ENCODE measurements at places on chromosomes 12 and 14. TPM values are rescaled to one million over a fixed set of nuclear protein-coding genes. Genes with fewer than 3 reads are reported as not detected.

GRCh38 chr14:50578433-50578832 is 18.5 kb downstream of the ATL1 start:
- DNase-seq = no peak

- DNase-seq = no peak
These were observed 1.8 kb downstream of the INHBE start for GRCh38 chr12:57456737-57457490.

DNA sequence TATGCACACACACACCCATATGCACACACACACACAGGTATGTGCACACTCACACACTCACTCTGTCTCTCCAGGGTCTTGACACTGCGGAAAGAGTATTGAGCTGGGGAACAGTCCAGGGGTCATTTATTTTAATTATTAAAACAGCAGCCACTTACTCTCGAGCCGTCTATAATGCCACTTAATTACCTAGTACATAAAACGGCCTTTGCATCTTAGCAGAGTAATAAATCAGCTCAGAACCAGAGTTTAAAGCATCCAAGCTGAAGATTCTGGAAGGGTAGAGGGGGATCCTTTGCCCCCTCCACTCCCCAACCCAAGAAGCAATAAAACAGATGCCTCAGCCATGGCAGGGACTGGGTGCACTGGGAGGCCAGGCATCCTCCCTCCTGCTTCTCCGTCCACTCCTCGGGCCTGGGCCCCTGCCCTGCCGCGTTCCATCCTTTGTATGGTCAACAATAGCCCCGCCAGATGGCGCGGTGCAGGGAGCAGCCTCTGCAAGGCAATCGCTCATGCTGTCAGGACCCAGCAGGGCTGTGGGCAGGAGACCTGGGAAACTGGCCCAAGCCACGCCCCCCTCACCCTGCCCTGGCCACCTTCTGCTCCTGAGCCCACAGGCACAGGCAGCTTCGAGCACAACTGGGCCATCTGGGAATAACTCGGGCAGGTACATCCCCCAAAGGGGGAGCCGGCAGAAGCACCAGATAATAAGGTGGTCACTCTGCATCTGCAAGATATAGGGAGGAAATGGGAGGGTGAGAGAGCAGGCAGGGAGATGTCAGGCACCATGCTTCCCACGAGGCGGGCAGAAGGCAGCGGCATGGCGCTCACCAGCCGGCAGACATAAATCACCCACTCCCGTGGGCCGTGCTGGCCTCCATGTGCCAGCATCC is 40.9 kb downstream of the CCDC85C start:
- DNase-seq = peak; percentile 91

GRCh38 chr14:51242545-51243490 is 2.8 kb downstream of the TMX1 start:
- no peak for DNase-seq

GRCh38 chr14:89810101-89810500 is 144.4 kb downstream of the EFCAB11 start:
- no peak for DNase-seq

The PARPBP gene
- 1.1 TPM for polyA plus RNA-seq

GRCh38 chr12:96769400-96769799 is 137.7 kb upstream of the NEDD1 start:
- DNase-seq = no peak

DNA sequence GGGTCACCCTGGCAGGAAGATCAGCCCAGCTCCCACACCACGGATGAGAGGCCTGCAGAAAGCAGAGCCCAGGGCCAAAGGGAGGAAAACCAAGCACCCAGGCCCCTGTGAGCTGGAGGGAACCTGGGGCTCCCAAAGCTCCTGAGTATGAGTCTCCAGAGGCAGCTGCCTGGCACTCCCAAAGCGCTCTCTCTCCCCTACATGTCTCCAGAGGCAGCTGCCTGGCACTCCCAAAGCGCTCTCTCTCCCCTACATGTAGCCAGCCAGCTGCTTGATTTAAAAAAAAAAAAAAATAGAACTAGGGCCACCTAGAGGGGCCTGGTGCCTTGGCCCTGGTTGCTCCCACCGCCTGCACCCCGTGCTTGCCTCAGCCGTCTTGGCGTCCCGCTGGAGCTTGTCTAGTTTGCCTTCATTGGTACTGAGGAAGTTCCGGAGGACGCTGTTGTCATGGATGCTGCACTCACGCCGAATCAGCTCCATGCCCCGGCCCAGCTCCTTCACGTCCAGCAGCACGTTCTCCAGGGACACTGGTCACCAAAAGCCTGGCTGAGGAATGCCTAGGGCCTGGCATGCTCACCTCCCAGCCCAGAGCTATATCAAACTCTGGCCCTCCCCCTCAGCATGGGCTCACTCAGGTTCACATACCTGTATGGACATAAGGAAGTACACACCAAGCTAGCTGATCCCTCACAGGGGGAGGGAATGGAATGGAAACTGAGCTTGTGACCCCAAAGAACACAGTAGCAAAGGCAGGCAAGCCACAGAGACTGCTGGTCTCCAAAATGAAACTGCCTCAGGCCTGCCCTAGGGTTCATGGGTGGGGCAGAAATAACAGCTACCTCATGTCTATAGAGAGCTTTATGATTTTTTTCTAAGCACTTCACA is 24.7 kb downstream of the PRPF40B start:
- DNase-seq = peak; percentile 72

The IRF2BPL gene
- 15.7 TPM for polyA plus RNA-seq

GRCh38 chr14:71004481-71004880 is 97.2 kb downstream of the PCNX1 start:
- DNase-seq = no peak

The KDM5A gene
- 4.5 TPM for polyA plus RNA-seq

DNA sequence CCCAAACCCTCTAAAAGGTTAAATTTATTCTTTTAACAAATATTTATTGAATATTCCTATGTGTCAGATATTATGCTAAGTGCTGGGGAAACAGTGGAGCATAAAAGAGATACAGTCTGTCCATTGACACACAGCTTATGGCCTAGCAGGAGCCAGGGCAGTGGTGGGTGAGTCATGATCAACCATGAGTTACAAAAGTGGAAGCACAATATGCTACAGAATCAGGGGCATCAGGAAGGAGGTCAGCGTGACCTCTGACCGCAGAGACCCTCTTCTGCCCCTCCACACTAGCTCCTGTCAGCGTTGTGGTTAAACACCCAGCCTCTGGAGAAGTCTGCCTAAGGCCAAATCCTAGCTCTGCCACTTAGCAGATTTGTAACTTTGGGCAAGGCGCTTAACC is 4.7 kb upstream of the PPP1R1A start:
- no peak for DNase-seq

GRCh38 chr12:5043589-5044419 is at the start of gene KCNA5:
Gene KCNA5 (plus strand): TSS chr12:5043879. CDS start chr12:5044148, 269 bp downstream.
- DNase-seq = peak; percentile 83

The TUNAR gene
- polyA plus RNA-seq = not detected

GRCh38 chr12:26935636-26936378 is 2.0 kb downstream of the INTS13 start:
- DNase-seq = no peak

The PLEKHD1 gene
- polyA plus RNA-seq = 3.4 TPM

- DNase-seq = no peak
These were observed 35.2 kb downstream of the RILPL1 start for GRCh38 chr12:123498126-123498825.

The SAMD15 gene
- polyA plus RNA-seq = 1.8 TPM

The PPP1R13B gene
- 15.1 TPM for polyA plus RNA-seq

The CLEC6A gene
- not detected for polyA plus RNA-seq

DNA sequence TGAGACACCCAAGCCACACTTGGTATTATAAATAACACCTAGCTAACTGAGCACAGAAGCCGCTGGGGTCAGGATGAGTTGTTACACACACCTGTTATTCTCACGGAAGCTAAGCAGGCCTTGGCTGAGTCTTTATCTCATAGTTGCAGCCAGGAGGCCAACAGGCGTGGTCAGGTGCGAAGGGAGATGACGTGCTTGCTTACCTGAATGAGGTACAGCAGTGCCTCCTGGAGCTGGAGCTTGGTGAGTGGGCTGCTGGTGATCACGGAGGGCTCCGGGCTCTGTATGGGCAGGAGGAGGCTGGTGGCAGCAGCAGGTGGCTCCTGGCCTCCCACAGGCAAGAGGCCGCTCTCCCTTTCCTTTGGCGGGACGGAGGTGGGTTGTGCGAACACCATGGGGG is 30.4 kb upstream of the CACNA2D4 start:
- no peak for DNase-seq

DNA sequence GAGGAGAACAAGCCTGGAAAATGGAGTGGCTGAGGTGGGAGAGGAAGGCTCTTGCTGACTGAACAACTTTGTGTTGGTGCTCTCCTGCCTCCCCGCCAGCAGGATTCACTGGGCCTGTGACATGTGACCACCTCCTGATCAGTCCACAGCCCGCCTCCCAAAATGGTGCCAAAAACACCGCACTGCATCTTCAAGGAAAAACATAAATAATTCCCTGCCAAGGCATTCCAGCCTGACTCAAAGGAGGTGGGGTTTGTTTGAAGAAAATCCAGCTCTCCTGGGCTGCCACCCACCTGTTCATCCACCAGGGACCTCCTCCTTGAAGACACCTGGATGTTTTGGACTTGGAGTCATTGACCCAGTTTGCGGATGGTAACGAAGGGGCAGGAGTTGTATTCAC is 83.8 kb upstream of the PIWIL1 start:
- DNase-seq = no peak

The IPO4 gene
- polyA plus RNA-seq = 22.2 TPM

DNA sequence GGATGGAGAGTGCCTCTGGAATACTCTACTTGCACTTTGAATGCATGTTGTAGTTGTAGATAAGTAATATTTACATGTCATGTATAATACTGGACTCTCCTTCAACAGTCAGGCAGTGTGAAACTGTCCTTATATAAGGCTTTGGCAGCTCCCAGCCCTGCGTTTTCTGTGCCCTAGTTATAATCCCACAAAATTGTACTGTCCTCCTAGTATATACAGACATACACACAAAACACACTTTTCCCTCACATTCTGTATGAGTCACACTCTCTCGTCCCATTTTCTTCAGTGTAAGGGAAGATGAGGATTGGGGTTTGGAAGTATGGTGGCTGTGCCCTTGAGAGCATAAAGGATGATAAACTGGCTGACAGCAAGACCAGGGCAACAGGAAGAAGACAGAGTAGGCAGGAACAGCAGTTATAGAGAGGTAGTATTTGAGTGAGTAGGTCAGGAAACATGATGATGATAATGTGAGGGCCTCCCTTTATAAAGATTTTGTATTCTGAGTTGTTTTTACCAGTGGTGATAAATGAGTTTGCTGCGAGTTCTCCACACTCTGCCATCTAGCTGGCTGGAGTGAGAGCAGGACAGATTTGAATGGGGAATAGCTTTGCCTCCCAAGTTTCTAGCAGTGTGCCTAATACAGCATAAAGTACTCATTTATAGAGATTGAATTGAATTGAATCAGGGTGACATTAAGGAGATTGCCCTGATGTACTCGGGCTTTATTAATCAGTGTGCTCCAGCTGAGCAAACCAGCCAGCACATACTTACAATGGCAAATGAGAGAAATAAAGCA is 5.0 kb downstream of the CREBL2 start:
- no peak for DNase-seq

DNA sequence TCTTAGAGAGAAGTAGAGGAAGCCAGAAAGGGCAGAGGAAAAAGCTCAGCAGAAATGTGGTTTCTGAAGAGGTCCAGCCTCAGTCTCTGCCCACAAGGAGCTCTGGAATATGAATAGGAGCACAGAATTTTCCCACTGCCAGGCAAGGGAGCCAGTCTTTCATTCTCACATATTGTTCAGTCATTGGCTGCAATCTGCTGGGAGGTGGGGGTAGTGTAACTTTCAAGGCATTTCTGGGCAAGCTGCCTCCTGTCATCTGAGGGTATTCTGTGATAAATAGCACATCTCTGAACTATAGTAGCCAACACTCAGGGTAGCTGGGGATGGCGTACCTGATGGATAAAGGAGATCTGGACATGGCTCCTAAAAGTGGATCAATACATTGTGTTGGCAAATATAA is 127.2 kb downstream of the LRRK2 start:
- no peak for DNase-seq

- DNase-seq = no peak
These were observed 41.9 kb downstream of the STX2 start for GRCh38 chr12:130796985-130797686.

GRCh38 chr12:50505675-50506530 is 1.1 kb downstream of the DIP2B start:
- peak; percentile 70 for DNase-seq

DNA sequence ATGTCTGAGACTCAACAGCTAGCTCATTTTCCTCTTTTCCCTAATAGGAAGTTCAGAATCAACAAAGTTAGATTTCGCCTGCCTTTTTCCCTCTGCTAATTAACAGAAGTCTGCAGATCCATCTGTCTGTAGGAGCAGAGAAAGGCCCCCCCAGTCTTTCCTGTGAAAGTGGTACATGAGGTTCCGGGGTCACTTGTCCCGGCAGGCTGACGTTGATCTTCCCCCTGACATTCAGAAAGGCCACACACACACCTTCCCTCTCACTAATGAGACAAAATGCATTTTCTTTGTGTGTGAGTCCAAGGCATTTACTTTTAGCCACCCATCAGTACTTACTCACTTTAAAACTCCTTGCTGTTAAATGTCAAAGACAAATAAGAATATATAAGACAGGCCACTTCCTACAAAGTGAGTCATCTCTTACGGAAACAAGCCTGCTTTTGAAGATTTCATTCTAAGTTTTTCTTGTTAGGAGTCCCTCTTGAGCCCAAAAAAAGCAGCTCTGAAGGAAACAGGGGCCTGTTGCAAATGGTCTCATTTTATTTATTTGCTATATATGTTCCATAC is 138.7 kb downstream of the TTC7B start:
- no peak for DNase-seq

- no peak for DNase-seq
These were observed 34.8 kb upstream of the RCOR1 start for GRCh38 chr14:102557434-102558226.

GRCh38 chr12:93234641-93235040 is 143.1 kb upstream of the NUDT4 start:
- DNase-seq = no peak

The TMEM253 gene
- 0.43 TPM for polyA plus RNA-seq

The SYT10 gene
- polyA plus RNA-seq = 0.30 TPM

The PAPLN gene
- polyA plus RNA-seq = 19.1 TPM

GRCh38 chr14:51776102-51776894 is 84.1 kb upstream of the GNG2 start:
- peak; percentile 78 for DNase-seq

GRCh38 chr12:130051900-130052299 is 110.4 kb upstream of the FZD10 start:
- no peak for DNase-seq

The OR4Q3 gene
- polyA plus RNA-seq = not detected

The TNFRSF1A gene
- polyA plus RNA-seq = 99.6 TPM

- DNase-seq = peak; percentile 57
These were observed 183.1 kb downstream of the TMTC3 start for GRCh38 chr12:88325076-88325815.

- no peak for DNase-seq
These were observed 10.2 kb downstream of the CD69 start for GRCh38 chr12:9750276-9751203.

- peak; percentile 7 for DNase-seq
These were observed 6.3 kb downstream of the PCK2 start for GRCh38 chr14:24100197-24100981.

The MYO1A gene
- 0.77 TPM for polyA plus RNA-seq

DNA sequence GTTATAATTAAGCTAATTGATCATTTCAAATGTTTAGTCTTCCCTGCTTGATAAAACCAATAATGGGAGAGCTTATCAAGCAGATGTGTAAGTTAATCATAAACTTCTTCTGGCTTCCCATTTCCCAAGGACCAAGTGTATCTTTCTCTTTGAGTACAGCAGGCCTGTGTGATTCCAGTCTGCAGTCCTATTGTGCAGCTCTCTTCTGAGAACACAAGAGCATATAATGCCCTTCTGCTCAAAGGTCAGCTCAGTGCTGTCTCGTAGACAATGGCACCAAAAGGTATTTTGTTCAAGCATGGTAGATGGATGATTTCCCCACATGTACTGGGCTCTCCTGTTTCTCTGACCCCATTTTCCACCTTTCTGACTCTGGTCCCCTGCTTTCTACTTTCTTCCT is 101.8 kb upstream of the DYRK2 start:
- no peak for DNase-seq

The OR4K17 gene
- not detected for polyA plus RNA-seq

The LPAR5 gene
- 0.97 TPM for polyA plus RNA-seq

Measured in kidney (tissue), 22 donors.